ENCODE measurements at places on chromosomes 7 and 10. TPM values are rescaled to one million over a fixed set of nuclear protein-coding genes. Genes with fewer than 3 reads are reported as not detected.

- H3K4me1 ChIP-seq: no peaks in the 10 kb centered on the region
- no peak for DNase-seq
- H3K36me3 ChIP-seq: no peaks in the 10 kb centered on the region
- no peaks in the 10 kb centered on the region for H3K27me3 ChIP-seq
- no peak overlapping the region for H3K27ac ChIP-seq
Measured at GRCh38 chr7:15461576-15461975, 100.2 kb downstream of the AGMO start.

DNA sequence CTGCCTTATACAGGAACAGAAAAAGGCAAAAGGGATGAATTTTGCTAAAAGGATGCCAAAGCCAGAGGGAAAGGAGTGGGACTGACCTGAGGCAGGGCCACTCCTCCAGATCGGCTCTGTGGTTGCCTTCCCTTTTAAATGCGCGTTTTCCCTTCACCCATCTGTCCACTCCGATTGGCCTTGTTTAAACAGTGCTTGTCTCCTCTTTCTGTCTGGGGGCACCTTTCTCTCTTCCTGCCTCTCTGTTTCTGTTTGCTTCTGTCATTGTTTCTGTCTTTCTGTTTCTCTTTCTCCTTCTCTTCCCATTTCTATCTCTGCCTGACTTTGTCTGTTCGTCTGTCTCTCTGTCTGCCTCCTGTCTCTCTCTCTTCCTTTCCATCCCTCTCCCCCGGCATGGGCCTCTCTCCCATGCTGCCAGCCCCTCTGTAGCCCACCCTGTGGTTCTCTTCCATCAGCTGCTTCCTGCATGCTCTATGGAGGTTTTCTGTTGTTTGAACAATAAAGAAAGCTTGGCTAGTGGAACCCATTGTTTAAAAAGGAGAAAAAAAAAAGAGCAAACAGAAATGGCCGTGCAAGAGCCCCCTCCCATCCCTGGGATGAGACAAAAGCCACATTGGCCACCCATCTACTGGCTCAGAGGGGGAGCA lies 29.5 kb upstream of the HSPB1 start:
- no peak for DNase-seq
- H3K4me3 ChIP-seq: no peak overlapping the region
- H3K4me1 ChIP-seq: no peaks in the 10 kb centered on the region
- no peaks in the 10 kb centered on the region for H3K27me3 ChIP-seq
- H3K27ac ChIP-seq: no peak overlapping the region
- H3K36me3 ChIP-seq: no peaks in the 10 kb centered on the region

CCDC172 gene
- not detected for total RNA-seq

FAM237B gene
- total RNA-seq: not detected

DNA sequence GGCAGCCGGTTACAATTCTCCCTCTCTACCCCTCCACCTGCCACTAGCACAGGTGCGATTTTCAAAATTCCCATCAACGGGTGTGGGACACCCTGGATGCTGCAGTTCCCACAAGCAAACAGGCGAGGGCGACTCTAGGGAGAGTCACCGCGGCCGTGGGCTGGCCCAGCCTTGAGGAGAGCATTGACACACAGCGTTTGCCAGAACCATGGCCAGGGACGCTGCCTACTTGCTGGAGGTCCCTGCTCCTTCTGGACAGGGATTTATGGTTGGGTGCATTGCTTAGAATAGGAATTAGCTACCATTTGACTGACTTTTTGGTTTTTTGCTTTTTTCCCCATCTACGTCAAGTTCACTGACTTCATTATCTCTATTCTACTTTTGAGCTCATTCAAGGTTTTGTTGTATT lies 19.0 kb upstream of the CLDN4 start:
- H3K27ac ChIP-seq: no peak overlapping the region
- peak; percentile 91 for DNase-seq
- H3K4me3 ChIP-seq: no peak overlapping the region
- no peaks in the 10 kb centered on the region for H3K4me1 ChIP-seq

TBXAS1 gene
- total RNA-seq: 22.1 TPM

DNA sequence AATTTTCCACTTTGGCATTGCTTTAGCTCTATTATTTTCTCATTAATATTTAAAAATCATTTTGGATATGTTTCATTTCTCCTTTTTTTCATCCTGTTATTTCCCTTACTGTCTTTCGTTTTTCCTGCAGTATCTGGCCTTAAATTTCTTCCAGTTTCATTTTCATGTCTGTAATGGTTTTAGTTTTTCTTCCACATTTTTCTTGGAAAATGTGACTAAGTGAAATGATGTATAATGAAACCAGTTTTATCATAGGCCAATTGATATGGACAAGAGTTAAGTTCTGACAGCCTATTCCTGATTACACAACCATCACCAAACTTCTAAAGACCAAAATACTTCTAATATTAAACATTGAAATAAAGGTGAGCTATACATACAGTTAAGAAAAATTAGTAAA lies 158.5 kb downstream of the LHFPL3 start:
- H3K4me1 ChIP-seq: no peaks in the 10 kb centered on the region
- no peak for DNase-seq
- no peak overlapping the region for H3K4me3 ChIP-seq

CALY gene
- total RNA-seq: not detected

FRA10AC1 gene
- total RNA-seq: 32.5 TPM

UCN3 gene
- total RNA-seq: not detected

PRTFDC1 gene
- total RNA-seq: 9.2 TPM

UPK3B gene
- 1.7 TPM for total RNA-seq

DNA sequence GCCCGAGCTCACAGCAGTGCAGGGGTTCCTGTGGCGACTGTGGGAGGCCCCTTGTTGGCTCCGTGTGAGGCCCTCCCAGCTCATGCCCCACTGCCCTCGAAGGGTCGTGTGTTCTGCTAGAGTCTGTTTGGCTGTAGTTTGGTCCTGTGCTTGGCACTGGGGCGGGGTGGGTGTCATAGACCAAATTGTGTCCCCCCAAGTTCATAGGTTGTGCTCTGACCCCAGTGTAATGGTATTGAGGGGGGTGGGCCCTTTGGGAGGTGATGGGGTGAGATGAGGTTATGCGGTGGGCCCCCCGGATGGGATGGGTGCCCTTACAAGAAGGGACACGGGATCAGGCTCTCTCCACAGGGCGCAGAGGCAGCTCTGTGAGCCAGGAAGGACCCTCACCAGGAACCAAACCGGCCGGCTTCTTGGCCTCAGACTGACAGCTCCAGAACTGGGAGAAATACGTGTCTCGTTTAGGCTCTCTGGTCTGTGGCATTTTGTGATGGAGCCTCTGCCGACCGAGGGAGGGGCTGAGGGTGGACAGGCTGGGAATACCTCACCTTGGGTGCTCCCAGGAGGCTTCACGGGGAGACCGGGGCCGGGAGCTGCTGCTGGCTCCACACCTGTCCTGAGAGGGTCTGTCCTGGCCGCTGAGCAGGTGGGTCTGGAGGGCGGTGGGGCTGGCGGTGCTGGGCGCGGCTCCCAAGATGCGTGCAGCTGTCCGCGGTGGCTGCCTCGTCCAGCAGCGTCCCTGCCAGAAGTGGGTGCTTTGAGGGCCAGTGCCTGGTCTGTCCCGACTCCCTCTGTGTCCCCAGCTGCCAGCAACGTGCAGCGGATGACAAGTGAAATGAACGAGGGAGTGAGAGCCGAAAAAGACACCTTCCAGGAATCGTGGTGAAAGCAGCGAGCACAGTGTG lies 89.4 kb downstream of the INPP5A start:
- H3K4me1 ChIP-seq: no peaks in the 10 kb centered on the region
- no peak for DNase-seq
- H3K4me3 ChIP-seq: no peak overlapping the region
- H3K27ac ChIP-seq: no peak overlapping the region

GFRA1 gene
- total RNA-seq: 27.1 TPM

GRCh38 chr10:117186832-117187615 lies 10.3 kb upstream of the KCNK18 start:
- no peaks in the 10 kb centered on the region for H3K27me3 ChIP-seq
- H3K4me3 ChIP-seq: no peak overlapping the region
- no peak overlapping the region for H3K27ac ChIP-seq
- H3K36me3 ChIP-seq: no peaks in the 10 kb centered on the region
- DNase-seq: no peak

TMEM236 gene
- 1.1 TPM for total RNA-seq

DNA sequence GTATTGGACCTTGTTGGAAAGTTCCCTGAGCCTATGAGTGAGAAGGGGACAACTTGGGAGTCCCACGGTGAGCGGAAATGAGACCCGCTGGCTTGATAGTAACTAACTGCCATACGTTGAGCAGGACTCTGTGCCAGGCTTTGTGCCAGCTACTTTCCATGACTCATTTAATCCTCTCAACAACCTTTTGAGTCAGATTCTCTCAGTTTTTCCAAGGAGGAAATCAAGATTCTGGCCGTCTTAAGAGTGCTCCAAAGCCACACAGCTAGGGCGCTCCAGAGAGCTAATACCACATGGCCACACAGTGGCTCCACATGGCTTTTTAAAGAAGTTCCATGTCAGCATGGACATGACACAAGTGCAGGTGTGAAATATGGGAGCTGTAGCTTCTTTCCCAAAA lies 55.7 kb downstream of the NOD1 start:
- H3K36me3 ChIP-seq: no peaks in the 10 kb centered on the region
- no peak overlapping the region for H3K4me3 ChIP-seq
- DNase-seq: no peak
- no peak overlapping the region for H3K27ac ChIP-seq

DNA sequence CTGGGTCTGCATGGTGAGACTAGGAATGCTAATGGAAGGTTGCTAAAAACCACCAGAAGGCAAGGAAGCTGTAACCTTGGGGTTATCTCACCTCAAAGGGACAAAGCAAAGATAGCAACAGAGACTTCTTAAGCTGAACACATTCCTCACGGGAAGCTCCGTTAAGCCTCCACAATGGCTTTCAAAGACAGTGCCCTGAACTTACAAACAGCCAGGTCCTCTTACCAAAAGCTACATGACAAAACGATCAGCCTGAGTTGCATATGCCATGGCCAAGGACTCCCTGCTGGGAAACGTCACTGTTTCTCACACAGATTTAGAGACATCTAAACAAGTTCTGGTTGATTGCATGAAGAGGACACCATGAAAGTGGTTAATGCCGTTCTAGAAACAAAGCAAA lies 52.7 kb downstream of the HTR5A start:
- H3K4me3 ChIP-seq: no peak overlapping the region
- no peaks in the 10 kb centered on the region for H3K27me3 ChIP-seq
- no peak for DNase-seq

DNA sequence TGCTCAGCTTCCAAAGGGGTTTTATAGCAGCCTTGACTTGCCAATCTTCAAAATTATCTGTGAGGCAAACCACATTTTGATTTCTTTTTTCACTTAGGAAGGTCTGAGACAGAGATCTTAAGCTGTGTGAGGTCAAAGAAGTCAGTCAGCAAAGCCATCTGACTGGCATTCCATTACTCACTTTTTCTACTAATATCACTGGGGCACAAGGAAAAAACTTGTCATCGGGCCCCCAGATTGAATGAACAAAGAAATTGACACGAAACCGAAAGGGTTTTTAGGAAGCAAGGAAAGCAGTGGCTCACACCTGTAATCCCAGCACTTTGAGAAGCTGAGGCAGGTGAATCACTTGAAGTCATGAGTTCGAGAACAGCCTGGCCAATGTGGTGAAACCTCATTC lies 78.5 kb upstream of the FRMD4A start:
- H3K27ac ChIP-seq: no peak overlapping the region
- no peak overlapping the region for H3K4me3 ChIP-seq
- DNase-seq: no peak
- no peaks in the 10 kb centered on the region for H3K27me3 ChIP-seq

DNA sequence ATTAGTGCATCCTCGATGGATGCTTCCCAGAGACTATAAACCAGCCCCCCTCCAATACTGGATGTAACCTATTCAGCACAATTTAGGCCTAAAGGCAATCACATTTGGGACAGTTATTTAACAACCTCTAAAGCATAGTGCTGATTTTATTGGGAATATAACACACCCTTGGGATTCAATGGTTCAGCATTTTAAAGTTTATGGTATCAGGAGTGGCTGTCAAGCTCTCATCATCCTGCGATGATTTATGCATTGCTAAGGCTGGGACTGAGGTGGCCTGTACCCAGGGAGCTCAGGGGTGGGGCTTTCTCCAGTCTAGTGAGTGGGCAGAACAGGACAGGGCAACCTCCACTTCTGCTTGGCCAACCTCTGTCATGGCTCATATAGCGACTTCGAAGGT lies 464.9 kb downstream of the INHBA start:
- DNase-seq: no peak
- no peaks in the 10 kb centered on the region for H3K36me3 ChIP-seq
- no peaks in the 10 kb centered on the region for H3K4me1 ChIP-seq
- no peak overlapping the region for H3K4me3 ChIP-seq
- no peaks in the 10 kb centered on the region for H3K27me3 ChIP-seq
- no peak overlapping the region for H3K27ac ChIP-seq

DNA sequence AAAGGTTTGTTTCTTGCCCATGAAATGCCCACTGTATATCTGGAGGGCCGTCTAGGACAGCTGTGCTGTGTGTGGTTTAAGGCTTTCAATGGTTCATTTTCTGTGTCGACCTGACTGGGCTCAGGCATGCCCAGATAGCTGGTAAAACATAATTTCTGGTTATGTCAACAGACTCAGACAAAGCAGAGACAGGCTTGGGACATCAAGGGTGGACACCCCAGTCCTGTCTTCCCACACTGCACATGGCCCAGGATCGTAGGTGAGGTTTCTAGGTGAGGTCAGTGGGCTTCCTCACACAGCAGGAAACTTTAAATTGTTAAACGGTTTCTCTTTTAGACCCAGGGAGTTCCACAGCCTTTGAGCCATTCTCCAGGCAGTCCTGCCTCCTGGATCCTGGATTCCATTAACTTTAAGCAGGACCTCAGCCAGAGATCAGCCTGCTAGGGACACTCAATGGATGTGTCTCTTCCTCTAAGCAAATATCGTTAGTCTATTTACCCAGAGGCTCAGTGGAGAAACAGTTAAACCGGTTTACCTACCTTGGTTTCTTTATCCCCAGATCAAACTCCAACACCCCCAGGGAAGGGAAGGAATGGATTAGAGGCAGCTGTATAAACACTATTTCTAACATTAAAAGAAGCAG lies 66.4 kb downstream of the ST8SIA6 start:
- no peak overlapping the region for H3K4me3 ChIP-seq
- H3K27ac ChIP-seq: no peak overlapping the region
- no peak for DNase-seq
- no peaks in the 10 kb centered on the region for H3K27me3 ChIP-seq
- no peaks in the 10 kb centered on the region for H3K36me3 ChIP-seq

DNA sequence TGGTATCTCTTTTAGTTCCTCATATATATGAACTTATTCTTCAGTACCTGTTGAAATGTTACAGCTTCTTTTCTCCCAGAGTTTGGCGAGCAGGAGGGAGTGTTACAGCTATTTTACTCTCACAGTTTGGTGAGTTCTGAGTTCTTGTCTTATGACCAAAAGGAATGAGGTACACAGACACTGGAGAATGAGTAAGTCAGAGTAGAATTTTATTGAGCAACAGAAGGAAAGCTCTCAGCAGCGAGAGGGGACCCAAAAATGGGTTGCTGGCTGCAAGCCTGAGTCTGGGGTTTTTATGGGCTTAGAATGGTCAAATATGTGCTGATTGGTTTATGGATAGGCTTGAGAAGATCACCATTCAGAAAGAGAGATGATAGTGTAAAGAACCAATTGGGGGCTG lies 175.2 kb downstream of the CDK14 start:
- H3K36me3 ChIP-seq: no peaks in the 10 kb centered on the region
- H3K27me3 ChIP-seq: no peaks in the 10 kb centered on the region
- no peak overlapping the region for H3K4me3 ChIP-seq
- no peaks in the 10 kb centered on the region for H3K4me1 ChIP-seq

GRCh38 chr7:142508251-142508650 lies 241.0 kb upstream of the PRSS1 start:
- no peaks in the 10 kb centered on the region for H3K4me1 ChIP-seq
- DNase-seq: no peak
- H3K36me3 ChIP-seq: no peaks in the 10 kb centered on the region
- no peaks in the 10 kb centered on the region for H3K27me3 ChIP-seq
- no peak overlapping the region for H3K27ac ChIP-seq
- no peak overlapping the region for H3K4me3 ChIP-seq

All from aorta (tissue), 5 donors.